ENCODE measurements at places on chromosomes 6 and 20. TPM values are rescaled to one million over a fixed set of nuclear protein-coding genes. Genes with fewer than 3 reads are reported as not detected.

Gene TPD52L2
- total RNA-seq, result 159 TPM

Gene ZNF334
- total RNA-seq, result 6.9 TPM

Gene HDGFL1
- not detected for total RNA-seq

Gene PLCB4
- 9.5 TPM for total RNA-seq

Data from articular chondrocyte of knee joint (primary cell).